ENCODE measurements at places on chromosomes 12 and 14.

DNA sequence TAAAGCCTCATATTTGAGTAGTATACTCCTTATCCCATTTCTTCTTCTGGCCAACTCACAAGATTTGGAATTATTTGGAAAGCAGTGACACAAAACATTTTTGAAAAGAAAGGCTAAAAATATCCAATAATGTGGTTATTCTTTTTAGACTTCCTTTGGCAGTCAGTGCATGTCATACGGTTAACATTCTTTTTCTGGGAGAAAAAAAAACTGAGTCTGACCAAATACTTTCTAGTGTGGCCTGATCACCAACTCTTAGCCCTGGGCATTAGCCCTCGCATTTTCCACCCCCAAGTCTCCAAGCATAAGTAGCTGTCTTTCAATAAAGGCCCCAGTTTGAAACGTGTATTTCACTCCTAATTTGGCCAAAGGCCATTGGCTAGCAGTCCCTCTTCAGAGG, 5.9 kb downstream of the RASSF3 start:
- DNase-seq = no peak

GRCh38 chr12:53726341-53726740, 911 bp downstream of the CALCOCO1 start:
- DNase-seq = no peak

- DNase-seq = peak; percentile 100
Observed at GRCh38 chr12:124518051-124518932, 49.1 kb downstream of the NCOR2 start.

GRCh38 chr12:63940310-63941005, 96.0 kb downstream of the SRGAP1 start:
- DNase-seq = no peak

DNA sequence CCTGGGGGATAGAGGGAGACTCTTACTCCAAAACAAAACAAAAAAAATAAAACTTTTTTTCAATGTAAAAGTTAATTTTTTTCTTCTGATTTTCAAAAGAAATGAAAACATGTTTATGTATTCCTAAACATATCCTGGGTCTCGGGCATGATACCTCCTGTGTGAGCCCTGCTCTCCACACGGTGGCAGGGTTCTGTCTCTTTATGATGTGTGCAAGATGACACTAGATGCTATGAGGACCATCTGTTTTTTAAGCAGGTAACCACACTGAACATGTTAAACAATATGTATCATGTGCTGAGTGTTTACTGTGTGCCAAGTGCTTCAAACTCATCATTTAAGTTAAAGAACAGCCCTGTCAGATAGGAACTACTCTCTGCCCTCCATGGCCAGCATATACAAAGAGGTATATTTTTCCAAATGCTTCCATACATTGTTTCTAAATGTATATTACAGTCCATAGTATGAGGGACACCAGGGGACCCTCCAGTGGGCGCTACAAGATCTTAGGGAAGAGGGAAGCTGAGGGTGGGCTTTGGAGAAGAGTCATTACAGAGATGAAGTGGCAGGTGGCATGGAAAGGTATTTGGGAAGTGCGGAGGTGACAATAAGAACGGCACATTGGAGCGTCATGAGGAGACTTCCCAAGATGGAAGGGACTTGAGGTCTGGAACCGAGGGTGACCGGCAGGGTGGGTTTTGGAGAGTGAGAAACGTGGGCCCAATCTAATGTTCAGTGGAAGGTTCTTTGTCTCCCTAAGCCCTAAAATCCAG, 28.5 kb downstream of the FOS start:
- no peak for DNase-seq

DNA sequence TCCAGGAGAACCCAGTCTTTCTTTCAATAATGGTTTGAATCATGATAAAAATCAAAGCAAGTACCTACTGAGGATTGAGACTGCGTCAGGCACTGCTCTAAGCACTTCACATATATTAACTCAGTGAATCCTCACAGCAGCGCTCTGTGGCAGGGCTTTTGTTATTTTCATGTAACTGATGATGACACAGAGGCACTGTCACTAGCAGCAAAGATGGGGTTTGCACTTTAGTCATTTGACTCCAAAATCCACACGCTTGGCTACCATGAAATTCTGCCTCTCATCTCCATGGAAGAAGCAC, 98.8 kb upstream of the GSC start:
- DNase-seq = no peak

GRCh38 chr12:67726868-67727267, 78.3 kb downstream of the DYRK2 start:
- no peak for DNase-seq

GRCh38 chr12:70757830-70758493, 120.7 kb upstream of the PTPRB start:
- no peak for DNase-seq

Data from sciatic nerve (tissue), 2 donors.